ENCODE measurements at places on chromosomes 13 and 19. TPM values are rescaled to one million over a fixed set of nuclear protein-coding genes. Genes with fewer than 3 reads are reported as not detected.

ZNF320 gene
- 37.5 TPM for total RNA-seq

CGB3 gene
- not detected for total RNA-seq

FARP1 gene
- total RNA-seq = 280 TPM

GPR4 gene
- total RNA-seq = not detected

ZNF492 gene
- not detected for total RNA-seq

RDH8 gene
- total RNA-seq = not detected

GRCh38 chr13:29369060-29369743, 226.3 kb downstream of the SLC7A1 start:
- peak; percentile 69 for DNase-seq

DNA sequence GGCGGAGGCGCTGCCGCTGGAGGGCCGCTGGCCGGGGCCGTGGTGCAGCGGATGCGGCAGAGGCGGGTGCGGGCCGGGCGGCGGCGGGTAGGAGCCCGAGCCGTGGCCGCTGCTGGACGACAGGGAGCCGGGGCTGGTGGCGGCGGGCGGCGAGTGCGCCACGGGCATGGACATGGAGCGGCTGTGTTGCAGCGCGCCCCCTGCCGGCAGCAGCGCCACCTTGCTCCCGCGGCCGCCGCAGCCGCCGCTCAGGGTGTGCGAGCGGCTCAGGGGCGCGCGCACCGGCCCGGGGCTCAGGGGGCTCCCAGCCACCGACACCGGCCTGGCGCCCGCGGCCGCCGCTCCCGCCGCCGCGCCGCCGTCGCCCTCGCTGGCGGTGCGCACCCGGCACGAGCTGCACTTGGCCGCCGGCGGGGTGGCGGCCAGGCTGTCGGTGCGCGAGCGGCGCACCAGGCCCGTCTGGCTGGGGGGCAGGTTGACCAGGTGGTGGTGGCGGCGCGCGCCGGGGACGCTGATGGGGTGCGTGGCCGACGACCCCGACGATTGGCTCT, 1.7 kb downstream of the IRS2 start:
- peak; percentile 94 for DNase-seq

- DNase-seq = no peak
Measured at GRCh38 chr19:34351382-34351826, 13.6 kb upstream of the GPI start.

GRCh38 chr19:35216833-35217648, 11.5 kb downstream of the FAM187B start:
- peak; percentile 68 for DNase-seq

GRCh38 chr13:95745289-95745688, 68.3 kb downstream of the DNAJC3 start:
- DNase-seq = peak; percentile 70

DNA sequence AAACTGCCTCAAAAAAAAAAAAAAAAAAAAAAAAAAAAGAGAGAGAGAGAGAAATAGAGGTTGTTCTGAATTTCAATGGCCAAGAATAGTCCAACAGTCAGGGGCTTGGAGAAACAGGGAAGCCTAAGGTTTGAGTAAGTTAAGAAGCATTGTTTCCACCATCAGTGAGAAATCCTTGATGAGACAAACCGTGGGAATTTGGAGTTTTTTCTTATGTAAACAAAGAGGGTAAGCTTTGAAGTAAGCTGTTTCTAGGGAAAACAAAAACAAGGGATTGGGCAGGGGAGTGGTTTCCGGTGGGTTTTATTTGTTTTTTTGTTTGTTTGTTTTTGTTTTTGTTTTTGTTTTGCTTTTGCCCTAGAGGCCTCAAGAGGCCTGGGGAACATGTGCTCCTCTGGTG, 11.2 kb upstream of the ERVV-1 start:
- no peak for DNase-seq

- DNase-seq = no peak
Measured at GRCh38 chr19:8529369-8530006, 15.5 kb upstream of the ZNF414 start.

DNA sequence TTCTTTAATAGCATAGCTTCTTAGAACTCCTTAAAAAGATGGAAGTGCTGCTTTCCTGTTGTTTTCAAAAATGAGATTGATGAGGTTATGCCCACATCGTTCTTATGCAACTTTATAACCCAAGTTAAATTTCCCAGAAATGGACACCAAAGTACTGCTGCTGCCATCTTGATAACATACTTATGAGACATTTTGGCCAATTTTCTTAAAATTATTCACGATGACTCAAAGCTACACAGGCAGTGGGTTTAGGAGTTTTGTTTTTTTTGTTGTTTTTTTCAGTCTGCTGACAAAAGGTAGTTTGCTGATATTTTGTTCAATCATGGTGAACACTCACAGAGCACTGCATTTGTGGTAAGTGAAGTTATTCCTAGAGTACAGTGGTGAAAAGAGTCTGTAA, 54.9 kb upstream of the RFC3 start:
- no peak for DNase-seq

DNA sequence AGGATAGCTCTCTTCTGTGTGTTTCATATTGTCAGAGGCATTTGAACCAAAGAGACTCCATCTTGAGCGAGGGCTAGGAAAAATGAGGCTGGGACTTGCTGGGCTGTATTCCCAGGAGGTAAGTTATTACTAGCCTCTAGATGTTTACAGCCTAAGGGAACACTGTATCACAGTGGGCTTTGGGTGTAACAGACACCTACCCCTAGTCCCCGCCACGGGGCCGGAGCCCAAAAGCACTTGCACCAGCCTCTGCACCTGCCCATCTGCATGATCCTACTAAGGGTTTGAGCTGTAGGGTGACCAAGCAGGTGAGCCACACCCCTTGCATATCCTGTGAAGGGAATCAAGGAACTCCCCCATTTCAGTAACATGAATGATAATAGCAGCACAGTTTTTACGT, 1972.2 kb downstream of the OLFM4 start:
- peak; percentile 69 for DNase-seq

DNA sequence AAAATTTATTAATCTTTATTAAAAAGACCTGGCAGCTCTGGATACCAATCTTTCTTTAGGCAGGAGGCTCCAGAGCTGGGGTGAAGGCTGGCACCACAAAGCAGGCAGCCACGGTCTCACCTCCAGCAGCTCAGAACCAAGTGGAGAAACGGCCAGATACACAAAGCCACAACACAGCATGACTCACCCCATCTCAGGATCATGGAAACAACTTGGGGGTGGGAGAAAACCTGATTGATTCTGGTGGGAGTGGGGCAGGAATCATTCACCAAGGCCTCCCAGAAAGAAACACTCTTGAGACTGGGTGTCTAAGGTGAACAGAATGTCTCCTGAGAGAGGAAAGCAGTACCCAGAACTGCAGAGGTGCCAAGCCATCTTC, 64.2 kb downstream of the CRYL1 start:
- no peak for DNase-seq

DNA sequence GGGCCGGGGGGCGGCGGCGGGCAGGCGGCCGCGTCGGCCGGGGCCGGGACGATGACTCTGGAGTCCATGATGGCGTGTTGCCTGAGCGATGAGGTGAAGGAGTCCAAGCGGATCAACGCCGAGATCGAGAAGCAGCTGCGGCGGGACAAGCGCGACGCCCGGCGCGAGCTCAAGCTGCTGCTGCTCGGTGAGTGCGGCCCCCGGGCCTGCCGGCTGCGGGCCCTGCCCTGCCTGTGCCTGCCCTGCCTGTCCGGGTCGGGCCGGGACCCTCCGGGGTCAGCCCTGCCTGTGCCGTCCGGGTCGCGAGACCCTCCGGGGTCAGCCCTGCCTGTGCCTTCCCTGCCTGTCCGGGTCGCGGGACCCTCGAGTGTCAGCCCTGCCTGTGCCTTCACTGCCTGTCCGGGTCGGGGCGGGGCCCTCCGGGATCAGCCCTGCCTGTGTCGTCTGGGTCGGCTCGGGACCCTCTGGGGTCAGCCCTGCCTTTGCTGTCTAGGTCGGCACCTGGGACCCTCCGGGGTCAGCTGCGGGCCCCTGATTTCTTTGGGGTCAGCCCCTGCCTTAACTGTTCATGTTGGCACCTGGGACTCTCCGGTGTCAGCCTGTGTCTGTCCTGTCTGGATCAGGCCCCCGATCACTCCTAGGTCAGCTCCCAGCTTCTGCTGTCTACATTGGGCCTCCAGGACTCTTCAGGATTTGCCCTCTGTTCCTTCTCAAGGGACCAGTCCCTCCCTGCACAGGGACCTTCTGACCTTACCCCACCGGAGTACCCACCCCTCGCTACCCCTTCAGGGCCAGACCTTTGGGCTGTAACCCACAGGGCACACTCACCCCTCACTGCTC, 659 bp downstream of the GNA11 start:
- DNase-seq = peak; percentile 69

DNA sequence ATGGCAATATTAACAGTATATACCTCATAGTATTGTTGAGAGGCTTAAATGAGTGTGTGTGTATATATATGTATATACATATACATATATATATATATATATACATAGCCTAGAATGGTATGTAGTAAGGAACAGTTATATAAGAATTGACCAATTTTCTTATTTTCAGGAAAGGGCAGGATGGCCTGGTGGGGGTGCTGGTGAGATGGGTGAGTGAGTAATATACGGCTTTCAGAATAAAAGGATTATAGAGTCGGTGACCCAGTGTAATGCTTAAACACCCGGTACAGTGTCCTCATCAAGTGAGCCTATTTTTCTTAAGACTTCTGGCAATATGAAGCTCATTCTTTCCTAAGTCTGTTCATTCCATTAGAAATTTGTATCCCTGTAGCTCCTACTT, 11.7 kb upstream of the FAM216B start:
- DNase-seq = no peak

DNA sequence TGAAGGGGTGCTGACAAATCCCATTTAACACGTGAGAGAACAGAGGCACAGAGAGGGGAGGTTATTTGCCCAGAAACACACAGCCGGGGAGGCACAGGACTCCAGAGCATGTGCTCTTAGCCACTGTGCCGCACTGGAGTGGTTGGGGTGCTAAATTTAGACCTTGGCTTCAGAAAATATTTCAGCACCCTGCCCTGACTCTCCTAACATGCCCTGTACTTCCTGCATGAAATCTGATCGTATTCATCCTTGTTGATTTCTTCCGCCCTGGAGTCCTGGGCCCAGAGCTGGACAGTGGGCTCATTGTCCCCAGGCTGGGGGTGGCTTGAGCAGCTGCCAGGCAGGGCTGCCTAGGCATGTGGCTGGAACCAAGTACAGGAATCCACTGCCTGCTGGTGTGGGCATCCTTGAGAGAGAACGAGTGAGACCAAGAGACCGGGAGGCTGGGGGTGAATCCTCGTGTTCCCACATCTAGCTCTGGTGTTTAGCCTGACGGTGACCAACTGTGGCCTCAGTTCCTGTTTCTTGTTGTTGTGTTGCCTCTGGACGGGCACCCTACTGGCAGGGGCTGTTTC, 5.3 kb downstream of the SLC27A1 start:
- no peak for DNase-seq

GRCh38 chr19:56126983-56127780, 6.1 kb upstream of the ZNF787 start:
- DNase-seq = peak; percentile 61

DNA sequence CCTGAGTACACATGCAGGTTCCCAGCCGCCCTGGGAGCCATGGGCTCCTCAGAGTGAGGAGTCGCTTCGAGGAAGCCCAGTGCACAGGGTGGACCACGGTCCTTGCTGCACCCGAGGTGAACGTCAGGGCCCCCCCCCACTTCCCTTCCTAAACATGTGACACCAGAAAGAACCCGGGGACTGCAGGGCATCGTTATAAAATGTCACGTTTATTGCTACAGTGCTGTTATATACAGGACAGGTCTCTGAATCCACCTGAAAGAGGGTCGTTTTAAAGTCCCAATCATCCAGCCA, 3.8 kb upstream of the UQCR11 start:
- no peak for DNase-seq

GRCh38 chr13:100674572-100674871, at the start of gene TMTC4:
Gene TMTC4, minus strand, starts transcription at chr13:100674795. Its CDS starts 4,433 bp downstream, at chr13:100670362.
- no peak for DNase-seq

GRCh38 chr13:102983496-102983895, 82.7 kb downstream of the SLC10A2 start:
- DNase-seq = no peak

DNA sequence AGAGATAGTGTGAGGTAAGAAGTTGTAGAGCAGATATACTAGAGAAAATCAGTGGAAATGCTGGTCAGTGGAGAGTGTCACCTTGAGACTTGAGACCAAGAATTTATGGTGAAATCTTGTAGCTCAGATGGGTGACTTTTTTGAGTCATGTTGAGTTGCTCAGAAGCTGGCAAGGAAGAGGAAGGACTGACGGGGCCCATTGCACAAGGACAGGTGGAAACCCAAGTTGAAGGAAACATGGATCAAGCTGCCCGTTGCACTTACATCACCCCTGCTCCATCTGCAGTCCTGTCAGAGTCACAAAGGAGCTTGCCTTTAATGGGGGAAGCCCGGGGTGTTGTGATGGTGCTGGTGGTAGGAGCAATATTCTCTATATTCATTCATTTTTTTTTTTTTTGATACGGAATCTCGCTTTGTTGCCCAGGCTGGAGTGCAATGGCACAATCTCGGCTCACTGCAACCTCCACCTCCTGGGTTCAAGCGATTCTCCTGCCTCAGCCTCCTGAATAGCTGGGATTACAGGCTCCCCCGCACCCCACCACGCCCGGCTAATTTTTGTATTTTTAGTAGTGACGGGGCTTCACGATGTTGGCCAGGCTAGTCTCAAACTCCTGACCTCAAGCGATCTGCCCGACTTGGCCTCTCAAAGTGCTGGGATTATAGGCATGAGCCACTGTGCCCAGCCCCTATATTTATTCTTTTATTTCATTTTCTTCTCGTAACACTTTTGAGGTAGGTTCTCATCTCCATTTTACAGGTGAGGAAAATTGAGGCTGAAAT, 27.4 kb downstream of the UBAC2 start:
- no peak for DNase-seq

DNA sequence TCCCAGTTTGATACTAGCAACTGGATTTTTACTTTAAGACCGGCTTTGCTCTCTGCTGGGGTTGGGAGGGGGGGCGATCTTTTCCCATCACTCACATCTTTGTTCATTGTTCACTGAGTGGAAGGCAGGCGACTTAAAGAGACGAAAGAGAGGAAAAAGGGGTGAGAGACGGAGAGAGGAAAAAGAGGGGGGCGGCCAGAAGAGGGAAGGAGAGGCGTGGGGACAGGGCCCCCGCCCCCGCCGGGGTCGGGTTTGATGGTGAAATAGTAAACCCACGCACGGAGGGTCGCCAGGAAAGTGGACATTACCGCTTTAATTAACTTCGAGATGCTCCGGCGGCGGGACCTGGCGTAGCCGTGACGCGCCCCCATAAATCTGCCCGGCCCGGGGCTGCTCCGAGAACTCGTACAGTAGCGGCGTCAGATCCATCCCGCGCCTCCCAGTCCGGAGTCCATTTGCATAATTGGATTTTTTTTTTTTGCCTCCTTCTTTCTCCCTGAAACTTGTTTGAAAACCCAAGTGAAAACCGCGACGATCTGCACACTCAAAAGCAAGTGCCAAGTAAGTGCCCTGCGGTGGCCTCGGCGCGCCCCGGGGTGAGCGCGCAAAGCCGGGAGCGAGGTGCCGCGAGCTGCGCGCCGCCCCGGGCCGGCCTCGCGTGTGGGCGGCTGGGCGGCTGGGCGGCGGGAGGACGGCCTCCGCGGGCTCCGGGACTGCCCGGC, 143.9 kb upstream of the ZNF536 start:
- peak; percentile 64 for DNase-seq

DNA sequence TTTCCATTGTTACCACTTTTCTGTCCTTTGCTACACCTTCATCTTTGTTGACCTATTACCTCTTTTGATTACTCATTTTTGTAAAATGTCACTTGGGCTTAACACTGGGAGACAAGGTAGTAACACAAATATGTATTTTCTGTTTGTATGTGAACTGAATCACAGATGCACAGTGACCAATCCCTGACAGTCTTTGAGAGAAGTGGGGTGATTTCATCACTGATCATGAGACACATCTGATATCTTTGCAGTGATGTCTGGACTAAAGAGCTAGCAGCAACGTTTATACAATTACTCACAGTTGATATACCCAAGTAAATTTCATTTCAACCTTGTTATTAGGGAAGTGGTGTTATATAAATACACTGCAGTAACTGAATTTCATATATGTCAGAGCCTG, 1397.4 kb upstream of the SPRY2 start:
- DNase-seq = no peak

Data from endodermal cell (in vitro differentiated cells).